Spinal cord (tissue), 10 donors: ENCODE measurements at places on chromosomes 16 and 17. TPM values are rescaled to one million over a fixed set of nuclear protein-coding genes. Genes with fewer than 3 reads are reported as not detected.

GRCh38 chr16:57999971-58000705, at the start of gene ZNF319:
ZNF319 (minus strand) TSS chr16:58000672; CDS start chr16:57998265, 2,407 bp downstream.
- no peak for DNase-seq

DNA sequence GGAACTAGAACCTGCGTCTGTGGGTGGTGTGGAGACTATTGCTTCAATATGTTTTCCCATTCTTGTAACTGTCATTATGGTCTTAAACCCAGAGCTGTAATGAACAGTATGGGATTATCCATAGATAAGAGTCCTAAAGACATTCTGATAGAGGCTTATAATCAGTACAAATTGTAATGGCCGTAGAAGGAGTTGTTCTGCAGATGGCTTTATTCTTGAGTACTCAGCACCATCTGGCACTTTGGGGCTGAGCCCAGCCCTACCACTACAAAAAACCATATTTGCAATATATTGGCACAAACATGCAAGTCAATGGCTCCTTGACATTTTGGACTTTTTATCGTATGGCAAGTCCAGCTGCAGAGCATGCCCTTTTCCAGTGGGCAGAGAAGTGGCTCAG, 150.0 kb downstream of the HS3ST4 start:
- peak; percentile 61 for DNase-seq

DNA sequence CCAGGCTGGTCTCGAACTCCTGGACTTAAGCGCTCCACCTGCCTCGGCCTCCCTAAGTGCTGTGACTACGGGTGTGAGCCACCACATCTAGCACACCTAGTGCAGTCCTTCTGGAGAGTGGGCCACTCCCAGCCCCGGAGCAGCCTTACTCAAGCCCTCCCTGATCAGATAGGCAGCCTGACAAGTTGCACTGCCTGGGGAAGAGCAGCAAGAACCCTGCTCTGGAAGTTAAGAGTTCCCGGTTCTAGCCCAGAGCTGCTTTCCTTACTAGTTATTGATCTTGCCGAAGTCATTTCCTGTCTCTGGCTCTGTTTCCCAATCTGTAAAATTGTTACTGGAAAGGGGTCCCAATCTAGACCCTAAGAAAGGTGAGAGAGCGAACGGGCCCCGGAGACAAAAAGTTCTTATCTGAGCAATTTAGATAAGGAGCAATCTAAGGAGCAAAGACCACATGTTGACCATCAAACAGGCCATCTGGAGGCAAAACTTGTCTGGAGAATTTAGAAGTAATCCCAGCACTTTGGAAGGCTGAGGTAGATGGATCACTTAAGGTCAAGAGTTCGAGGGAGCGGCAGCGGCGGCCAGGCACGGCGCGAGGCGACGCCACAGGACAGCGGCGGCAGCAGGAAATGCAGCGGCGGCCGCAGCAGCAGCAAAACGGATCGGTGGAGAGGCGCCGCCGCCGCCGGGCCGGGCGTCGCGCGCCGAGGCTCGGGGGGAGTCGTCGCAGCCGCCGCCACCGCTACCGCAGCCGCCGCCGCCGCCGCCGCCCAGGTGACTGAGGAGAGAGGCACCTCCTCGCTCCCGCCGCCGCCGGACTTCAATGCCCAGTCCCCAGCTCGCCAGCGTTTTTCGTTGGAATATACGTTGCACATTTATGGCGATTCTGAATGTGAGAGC, 4.3 kb upstream of the NAGLU start:
- DNase-seq: no peak

DNA sequence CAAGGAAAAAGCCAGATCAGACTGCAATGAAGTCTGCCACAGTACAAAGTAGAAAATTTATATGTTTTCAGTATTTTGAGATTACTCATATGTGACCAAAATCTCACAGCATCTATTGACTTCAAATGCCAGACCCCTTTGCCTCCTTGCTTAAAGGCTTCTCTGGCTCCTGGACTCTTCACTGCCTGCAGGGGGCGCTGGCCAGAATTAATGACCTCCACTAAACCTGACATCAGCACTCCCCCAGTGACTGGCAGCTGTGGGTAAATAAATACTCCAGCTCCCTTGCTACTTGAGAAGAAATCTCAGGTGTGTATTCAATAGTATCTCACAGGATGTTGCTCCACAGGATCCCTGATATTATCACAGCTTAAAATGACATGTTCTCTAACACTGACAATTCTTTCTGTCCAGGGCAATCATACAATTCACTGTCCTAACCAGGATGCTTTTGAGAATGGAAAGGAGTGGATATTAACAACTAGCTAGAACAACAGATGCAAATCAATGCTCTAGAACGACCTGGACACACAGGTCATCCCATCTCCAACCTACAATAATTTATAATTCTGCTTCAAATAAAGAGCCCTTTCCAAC, 4.0 kb downstream of the BECN1 start:
- DNase-seq: no peak

GRCh38 chr16:66025751-66026150, 340.7 kb upstream of the CDH5 start:
- no peak for DNase-seq

DNA sequence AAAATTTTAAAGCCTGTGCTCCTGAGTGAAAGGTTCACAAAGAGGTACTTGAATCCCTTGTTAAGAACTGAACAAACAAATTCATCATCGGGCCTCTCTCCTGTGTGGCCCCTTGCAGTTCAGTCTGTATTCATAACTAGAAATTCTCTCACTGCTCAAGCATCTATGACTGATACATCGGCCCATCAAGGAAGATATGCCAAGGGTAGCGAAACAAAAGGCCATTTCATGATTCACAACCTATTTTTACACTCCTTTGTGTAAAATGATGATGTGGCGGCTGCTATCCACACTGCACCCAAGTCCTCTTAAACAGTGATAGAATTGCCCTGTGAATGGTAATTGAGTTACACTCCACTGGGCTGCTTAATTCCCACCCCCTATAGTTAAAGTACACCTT, 204.6 kb downstream of the STX8 start:
- no peak for DNase-seq

SCN4A gene
- 0.20 TPM for total RNA-seq

DNA sequence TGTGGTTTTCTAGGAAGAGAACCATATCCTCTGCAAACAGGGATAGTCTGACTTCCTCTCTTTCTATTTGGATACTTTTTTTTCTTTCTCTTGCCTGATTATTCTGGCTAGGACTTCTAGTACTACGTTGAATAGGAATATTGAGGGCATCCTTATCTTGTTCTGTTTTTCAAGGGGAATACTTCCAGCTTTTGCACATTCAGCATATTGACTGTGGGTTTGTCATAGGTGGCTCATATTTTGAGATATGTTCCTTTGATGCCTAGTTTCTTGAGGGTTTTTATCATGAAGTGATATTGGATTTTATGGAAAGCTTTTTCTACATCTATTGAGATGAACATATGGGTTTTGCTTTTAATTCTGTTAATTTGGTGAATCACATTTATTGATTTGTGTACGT, 269.8 kb downstream of the MAP2K6 start:
- no peak for DNase-seq

DNA sequence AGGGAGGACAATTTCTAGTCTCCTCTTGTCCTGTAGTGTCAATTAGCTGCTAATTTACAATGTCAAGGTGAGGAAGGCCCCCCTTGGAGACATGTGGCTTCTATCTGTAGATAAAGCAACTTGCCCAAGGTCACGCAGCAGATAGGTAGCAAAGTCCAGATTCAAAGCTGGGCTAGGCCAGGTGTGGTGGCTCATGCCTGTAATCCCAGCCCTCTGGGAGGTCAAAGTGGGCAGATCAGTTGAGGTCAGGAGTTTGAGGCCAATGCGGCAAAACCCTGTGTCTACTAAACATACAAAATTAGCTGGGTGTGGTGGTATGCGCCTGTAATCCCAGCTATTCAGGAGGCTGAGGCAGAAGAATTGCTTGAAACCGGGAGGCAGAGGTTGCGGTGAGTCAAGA, 11.1 kb downstream of the TRPV3 start:
- DNase-seq: no peak

KRTAP1-5 gene
- not detected for total RNA-seq
